Fibroblast of the conjunctiva (primary cell): ENCODE measurements at places on chromosomes 13 and 19.

DNA sequence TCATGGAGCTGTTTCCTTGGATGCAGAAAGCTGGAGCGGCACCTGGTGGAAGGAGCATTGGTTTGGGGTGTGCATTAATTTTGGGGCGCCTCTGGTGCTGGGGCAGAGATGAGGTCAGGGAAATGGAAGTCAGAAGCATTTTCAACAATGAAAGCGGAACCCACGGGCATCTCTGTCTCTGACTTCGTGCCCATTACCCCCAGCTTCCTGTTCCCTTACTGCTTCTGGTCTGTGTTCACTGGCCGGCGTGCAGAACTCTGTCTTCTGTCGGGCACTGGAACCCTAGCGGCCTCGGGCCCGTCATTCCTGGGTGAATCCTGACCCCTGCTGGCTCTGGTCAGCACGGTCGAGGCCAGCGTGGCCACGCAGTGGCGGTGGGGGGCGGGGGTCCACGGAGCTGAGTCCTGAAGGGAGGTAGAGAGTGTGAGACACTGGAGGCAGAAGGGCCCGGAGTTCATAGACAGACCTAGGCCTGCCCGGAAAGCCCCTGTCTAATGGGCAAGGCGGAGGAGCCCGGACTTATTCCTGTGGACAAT is 7.9 kb upstream of the LINGO3 start:
- DNase-seq: peak; percentile 26

DNA sequence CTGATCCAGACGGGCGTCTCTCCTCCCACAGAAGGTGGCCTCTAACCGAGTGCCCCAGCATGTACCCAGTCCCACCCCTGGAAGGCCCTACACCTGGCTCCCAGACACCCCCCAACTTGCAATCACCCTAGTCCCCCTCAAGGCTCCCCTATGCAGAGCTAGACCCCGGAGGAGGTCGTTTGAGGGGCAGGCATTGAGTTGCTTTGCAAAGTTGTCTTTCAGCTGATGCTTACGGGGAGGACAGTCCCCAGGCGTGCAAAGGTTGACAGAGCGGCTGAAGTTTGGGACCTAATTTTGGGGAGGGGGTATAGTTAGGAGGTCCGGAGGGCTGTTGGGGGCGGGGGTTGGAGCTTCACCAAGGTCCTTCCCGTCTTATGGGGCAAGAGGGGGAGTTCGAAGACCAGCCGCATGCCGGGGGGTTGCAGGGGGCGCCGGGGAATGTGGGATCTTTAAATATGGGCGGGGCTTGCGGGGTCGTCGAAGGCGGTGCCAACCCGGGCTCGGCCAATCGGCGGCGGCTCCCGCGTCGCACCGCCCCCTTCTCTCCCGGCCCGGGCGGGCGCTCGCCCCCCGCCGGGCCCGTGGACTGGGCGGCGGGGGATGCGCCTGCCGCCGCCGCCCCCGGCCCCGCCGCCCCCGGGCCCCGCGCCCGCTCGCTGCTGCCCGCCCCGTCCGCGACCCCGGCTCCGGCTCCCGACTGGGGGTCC is at the start of gene KCNN1:
KCNN1 (plus strand) TSS at position 558 of the 707 bp plus-strand sequence. CDS start 6,782 bp downstream, outside the sequence.
- no peak for DNase-seq

DNA sequence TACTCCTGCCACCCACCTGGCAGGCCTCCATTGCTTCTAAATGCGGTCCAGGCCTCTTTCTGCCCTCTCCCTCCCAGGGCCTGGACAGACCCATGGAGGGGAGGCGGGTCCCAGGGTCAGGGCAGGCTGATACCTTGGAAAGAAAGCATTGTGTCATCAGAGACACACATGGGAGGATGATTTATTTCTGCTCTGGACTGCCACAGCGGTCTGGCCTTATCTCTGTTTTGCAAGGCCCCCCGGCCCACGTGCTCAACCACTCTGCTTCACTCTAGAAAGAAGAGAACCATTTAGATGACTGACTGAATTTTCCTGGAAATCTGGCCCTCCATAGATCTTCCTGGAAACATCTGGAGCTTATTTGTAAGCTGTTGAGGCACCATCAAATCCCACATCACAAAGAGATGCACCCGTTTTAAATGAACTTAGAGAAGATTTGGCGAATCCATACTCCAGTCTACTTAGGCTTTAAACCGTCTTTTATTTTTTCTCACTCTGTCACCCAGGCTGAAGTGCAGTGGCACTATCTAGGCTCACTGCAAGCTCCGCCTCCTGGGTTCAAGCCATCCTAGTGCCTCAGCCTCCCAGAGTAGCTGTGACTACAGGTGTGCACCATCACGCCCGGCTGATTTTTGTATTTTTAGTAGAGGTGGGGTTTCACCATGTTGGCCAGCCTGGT is 48.3 kb upstream of the URI1 start:
- DNase-seq: no peak

DNA sequence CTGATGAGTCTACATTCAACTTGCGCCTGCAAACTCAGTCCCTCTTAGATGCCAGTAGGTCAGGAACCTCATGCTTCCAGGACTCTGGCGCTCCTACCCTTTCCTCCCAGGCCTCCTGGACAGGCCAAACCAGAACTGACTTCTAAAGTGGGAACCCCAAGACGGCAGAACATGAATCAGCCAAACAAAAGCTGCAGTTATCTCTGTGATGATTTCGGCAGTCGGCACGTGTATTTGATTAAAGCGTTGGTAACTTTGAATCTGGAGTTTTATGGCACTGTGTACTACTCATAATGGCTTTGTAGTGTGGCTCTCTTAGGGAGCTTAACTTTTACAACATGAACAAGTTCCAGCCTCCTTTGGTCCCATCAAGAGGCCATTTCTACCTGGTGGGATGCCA is 13.7 kb downstream of the ACTN4 start:
- DNase-seq: no peak

DNA sequence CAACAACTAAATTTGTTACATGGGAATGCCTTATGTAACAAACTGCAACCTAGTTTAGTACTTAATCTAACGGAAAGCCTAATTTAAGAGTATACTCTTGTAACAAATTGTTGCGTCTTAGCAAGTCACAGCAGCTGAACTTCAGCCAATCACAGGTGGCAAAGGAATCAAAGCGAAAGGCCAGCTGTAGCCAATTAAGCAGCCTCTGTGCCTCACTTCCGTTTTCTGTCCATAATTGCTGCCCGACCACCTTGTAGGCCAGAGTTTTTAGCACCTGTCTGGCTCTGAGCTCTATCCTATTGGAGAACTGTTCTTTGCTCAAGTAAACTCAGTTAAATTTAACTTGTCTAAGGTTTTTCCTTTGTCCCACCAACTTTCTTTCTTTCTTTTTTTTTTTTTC is 18.1 kb upstream of the HSPH1 start:
- DNase-seq: no peak

DNA sequence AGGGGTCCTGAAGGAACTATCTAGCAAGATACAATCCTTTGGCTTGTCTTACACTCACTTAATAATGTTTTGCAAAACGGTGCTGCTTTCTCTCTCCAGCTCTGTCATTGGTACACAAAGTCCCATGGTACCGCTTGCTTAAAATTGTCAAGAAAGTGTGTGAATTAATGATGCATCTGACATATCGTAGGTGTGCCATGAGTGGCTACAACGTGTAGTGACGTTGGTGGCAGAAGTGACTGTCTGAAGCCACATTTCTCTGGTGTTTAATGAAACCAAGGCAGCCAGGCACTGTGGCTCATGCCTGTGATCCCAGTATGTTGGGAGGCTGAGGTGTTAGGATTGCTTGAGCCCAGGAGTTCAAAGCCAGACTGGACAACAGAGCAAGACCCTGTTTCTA is 2.6 kb downstream of the HSH2D start:
- DNase-seq: no peak

- DNase-seq: no peak
Observed at GRCh38 chr19:40611096-40611495, 9.9 kb downstream of the LTBP4 start.

DNA sequence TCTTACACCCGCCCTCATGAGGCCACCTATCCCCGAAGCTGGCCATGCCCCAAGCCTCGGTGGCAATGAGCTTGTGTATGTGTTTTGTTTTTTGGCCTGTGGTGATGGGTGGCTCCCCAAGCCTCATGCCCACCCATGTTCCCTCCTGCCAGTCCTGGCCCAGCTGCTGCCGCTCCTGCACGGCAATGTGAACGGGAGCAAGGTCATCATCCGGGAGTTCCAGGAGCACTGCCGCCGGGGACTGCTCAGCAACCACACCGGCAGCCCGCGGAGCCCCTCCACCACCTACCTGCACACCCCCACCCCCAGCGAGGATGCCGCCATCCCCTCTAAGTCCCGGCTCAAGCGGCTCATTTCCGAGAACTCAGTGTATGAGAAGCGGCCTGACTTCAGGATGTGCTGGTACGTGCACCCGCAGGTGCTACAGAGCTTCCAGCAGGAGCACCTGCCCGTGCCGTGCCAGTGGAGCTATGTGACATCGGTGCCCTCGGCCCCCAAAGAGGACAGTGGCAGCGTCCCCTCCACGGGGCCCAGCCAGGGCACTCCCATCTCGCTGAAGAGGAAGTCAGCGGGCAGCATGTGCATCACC is 24.6 kb downstream of the UBXN6 start:
- no peak for DNase-seq

GRCh38 chr13:61276401-61276800 is 139.2 kb downstream of the PCDH20 start:
- no peak for DNase-seq

- no peak for DNase-seq
Observed at GRCh38 chr19:55651236-55651635, 3.2 kb downstream of the CCDC106 start.

DNA sequence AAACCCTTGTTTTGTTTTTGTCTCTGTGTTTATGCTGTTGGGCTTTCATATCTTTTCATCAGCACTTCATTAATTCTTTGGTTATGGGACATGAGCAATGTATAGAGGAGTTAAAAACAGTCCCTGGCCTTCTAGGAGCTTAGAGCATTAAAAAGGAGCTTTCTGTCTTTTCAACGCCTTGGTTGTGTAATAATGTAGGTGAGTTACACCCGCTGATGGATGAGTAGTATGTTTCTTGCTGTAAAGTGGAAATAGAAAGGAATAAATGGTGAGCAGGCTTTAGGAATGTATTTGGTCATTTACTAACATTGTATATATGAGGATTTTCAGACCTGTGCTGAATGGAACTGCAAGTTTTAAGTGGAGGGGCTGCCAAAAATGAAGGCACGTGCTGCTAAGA is 121.5 kb upstream of the RNF113B start:
- DNase-seq: no peak

- no peak for DNase-seq
Observed at GRCh38 chr13:32041429-32041828, 9.9 kb downstream of the FRY start.

- no peak for DNase-seq
Observed at GRCh38 chr19:11861301-11861700, 12.8 kb downstream of the ZNF439 start.

DNA sequence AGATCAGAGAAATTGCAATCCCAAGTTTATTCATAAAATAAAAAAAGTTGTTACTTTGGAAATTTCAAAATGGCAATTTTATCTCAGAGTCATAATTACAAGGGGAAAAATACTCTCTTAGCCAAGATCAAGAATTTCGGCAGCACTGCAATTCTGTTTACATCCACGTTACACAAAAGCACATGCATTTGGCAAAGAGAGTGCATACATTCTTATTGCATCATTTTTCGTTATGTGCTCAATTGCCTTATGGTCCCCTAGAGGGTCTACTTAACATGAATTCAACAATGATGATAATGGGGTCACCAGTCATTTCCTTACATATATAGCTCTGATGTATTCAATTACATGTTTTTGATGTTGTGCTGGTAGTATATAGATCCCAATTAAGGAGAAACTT is 498.0 kb downstream of the DIAPH3 start:
- DNase-seq: peak; percentile 14

GRCh38 chr19:46067691-46068090 is 26.9 kb upstream of the IGFL4 start:
- DNase-seq: no peak

GRCh38 chr13:48131533-48131932 is 36.6 kb upstream of the MED4 start:
- no peak for DNase-seq

- no peak for DNase-seq
Observed at GRCh38 chr19:11612816-11613511, 15.7 kb downstream of the ZNF627 start.
